ENCODE measurements at places on chromosomes 11 and 22. TPM values are rescaled to one million over a fixed set of nuclear protein-coding genes. Genes with fewer than 3 reads are reported as not detected.

DNA sequence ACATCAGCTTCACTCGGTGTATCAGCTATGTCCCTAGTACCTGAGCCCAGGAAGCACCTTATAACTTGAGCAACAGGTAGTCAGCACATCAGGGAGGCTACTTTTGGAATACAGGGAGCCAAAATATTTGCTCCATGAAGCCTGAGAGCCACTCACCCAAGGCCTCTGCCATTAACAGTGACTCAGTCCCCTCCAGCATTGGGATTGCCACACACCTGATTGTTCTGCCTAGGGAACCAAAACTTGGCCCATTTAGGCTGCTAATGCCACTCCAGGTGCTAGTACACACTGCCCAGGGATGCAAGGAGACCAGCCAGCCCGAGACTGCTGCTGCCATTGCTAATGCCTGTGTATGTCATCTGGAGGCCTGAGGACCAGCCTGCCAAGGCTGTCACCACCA lies 773.6 kb upstream of the TENM4 start:
- DNase-seq = no peak

DNA sequence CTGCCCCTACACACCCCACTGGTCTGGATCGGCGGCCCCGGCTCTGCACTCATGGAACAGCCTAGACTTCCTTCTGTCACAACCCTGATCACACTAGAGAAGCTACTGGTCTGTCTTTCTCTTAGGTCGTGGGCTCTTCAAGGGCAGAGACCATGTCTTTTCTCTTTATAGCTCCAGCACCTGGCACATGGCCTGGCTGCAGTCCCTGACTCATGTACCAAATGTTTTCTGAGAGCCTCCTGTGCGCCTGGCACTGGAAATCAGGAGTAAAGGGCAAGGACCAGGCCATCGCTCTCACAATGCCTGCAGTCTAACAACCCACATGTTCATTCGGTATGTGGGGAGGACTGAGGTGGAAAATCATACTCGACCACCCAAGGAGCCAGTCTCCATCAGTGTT lies 7.5 kb downstream of the ASCC2 start:
- DNase-seq = no peak

DNA sequence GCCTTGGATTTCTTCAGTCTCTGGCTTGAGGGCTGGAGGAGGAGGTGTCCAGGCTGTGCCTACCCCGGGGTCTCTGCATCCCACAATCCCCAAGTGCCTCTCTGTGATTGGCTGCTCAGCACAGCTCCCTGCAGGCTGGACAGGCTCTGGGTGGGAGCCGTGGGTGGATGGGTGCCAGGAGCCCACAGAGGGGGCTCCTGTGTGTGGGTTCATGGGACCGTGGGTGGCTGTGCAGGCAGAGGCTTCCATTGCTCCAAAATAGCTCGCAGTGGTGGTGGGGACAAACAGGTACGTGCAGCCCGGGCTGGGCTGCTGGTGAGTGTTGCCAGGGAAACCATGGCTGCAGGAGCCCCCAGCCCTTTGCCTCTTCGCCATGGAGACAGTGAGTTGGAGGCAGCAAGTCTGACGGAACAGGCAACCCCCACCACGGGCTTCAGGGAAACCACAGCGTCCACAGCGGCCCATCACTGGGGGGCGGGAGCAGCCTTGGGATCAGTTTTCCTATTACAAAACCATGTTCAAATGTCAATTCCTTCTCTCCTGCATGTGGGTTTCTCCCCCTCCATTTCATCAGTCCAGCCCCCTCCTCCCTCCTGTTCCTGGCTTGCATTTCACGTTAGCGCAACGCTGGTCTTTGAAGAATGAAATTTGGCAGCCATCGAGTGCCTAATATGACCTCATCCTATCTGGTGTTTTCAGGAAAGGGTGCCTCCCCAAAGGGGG lies 155.2 kb downstream of the TRIM29 start:
- DNase-seq = no peak

DNA sequence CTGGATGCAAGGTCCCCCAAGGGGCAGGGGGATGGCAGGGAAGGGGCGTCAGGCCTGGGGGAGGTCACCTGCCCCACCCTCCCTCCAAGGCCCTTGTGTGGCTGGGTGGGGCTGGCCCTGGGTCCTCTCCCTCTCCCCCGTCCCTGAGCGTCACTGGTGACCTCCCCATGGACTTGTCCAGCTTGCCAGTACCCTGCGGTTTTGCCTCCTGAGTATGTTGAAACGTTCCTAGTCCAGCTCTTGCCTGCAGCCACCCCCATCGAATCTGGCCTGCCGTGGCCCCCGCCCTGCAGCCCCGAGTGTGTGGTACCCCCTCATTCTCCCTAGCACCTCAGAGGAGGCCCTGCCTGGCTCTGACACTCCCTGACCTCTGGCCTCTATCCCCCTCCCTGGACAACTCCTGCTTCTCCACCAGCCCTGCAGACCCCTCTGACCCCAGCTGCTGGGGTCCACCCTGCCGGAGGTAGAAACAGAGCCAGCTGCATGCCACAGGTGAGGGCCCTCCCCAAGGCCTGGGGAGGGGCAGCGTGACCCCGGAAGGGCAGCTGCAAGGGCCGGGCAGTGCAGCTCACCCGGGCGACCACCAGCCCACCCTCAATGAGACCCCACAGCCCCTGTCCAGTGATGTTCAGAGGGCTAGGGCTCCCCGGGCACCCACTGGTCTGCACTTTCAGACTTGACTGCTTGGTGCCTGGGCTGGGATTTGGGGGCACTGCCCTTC lies 4.1 kb upstream of the MUC6 start:
- no peak for DNase-seq

Gene SHANK3
- total RNA-seq = 0.06 TPM
